ENCODE measurements at places on chromosomes 7 and 10.

- DNase-seq, result no peak
Measured at GRCh38 chr7:30352169-30352568, 67.8 kb downstream of the ZNRF2 start.

DNA sequence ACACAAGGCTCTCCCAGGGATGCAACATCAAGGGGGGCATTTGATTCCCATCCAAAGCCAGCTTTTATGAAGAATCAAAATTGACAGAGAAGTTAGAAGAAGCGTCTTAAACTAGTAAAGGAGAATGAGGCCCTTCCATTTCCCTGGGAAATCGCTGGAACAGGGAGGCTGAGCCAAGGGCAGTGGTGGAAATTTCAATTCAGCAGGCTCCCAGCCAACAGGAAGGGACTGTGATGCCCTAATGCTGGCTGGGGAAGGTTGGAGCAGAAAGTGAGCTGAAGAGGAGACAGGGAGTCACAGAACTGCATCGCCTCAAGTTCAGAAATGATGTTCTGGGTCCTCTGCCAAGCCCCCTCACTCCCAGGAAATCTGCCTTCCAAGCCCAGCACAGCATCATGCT is 517.3 kb downstream of the GRID1 start:
- DNase-seq, result no peak

DNA sequence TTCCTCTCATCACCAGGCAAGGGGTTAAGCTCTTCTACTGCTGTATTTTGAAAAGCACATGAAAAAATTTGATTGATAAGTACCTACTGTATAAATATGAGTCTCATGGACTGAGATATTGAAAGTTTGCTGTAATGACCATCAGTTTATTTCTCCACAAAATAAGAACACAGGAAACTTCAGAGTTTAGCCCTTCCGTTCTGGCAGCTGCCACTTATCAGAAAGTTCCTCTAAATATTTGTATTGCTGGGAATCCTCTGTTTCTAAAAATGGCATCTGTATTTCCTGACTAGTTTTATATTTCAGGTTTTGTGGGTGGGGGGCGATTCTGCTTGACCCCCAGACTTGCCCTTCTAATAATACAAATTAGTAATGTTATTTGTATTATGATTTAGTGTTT is 92.0 kb downstream of the LYZL2 start:
- DNase-seq, result no peak

GRCh38 chr7:155930061-155930460 is 117.8 kb upstream of the SHH start:
- DNase-seq, result no peak

DNA sequence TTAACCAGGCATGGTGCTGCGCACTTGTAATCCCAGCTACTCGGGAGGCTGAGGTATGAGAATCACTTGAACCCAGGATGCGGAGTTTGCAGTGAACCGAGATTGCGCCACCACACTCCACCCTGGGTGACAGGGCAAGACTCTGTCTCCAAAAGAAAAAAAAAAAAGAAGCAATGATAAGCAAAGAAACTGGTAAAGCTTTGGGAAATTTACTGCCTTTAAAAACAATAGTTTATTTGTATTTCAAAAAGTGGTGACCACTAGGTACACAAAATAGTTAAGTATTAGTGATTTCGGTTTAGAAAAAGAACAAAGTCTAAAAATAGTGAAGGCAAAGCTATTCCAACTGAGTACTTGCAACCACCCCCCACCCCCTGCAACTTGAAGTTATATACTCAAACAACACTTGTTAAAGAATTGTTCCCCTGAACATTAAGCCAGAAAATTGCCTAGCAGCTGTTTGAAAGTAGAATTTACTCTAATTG is 37.7 kb downstream of the MALSU1 start:
- DNase-seq, result no peak

DNA sequence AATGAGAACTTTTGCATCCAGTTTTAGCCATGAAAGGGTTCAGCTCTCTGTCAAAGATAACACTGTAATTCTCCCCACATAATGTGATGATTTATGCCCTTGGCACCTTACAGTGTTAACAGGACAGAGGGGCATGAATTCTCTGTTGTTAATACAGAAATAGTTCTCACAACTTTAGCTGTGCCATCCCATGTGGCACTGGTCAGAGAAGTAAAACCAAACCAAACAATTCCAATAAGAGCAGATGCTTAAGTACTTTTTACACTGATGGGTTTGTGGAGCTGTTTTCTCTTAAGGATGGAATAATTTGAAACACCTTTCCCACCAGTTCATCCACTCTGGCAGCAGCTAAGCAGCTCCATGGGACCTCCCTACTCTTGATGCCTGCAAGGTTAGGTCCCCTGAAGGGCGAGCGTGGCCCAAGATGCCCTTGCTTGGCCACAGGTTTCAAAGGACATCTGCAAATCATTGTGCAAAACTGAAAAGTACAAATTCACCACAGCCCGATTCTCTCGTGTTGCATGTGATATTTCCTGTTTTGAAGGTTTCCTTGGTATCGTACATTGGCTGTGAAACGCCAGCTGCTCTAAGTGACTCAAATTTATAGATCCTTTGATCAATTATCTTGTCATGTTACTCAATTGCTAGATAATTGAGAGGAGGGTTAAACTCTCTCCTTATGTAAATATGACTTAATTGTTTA is 82.5 kb upstream of the CREB5 start:
- DNase-seq, result peak; percentile 37

DNA sequence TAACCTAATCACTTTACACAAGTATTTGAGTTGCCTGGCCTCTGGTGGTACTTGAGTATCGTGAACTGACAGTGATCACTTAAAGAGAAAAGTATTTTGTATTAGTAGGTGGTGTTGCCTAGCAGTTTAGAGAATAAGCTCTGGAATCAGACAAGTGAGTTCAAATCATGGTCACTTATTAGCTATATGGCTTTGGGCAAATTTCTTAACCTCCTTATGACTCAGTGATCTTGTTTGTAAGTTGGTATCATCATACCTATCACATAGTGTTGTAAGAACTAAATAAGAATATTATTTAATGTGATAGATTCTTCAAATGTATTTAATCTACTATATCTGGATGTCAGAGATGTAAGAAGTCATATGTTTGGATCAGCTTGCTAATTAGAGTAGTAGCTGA is 163.8 kb downstream of the RNF133 start:
- DNase-seq, result no peak

- no peak for DNase-seq
Measured at GRCh38 chr10:10745291-10745690, 272.4 kb upstream of the CELF2 start.

GRCh38 chr7:18494821-18495408 is 634 bp upstream of the HDAC9 start:
- peak; percentile 41 for DNase-seq

DNA sequence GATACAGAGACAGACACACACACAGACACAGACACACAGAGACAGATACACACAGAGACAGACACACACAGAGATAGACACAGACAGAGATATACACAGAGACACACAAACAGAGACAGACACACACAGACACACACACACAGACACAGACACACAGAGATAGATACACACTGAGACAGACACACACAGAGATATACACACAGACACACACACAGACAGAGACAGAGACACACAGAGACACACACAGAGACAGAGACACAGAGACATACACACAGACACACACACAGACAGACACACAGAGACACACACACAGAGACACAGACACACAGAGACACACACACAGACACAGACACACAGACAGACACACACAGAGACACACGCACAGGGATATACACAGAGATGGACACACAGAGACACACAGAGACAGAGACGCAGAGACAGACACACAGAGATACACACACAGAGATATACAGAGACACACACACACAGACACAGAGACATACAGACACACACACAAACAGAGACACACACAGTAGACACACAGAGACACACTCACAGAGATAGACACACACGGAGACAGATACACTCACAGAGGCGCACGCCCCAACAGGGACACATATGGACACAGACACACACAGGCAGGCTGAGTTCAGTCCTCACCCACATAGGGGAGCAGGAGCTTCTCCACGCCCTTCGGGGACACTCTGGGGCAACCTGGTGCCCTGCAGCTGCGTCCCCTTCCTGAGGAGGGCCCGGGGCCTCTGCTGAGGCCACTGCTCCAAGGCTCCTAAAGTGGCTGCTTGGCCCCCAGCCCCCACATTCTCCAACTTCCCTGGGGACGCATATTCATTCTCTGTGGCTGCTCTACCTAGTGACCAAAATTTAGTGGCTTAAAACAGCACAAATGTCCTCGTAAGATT is 10.3 kb upstream of the PPP2R2D start:
- DNase-seq, result no peak
